ENCODE measurements at places on chromosomes 13 and 19.
A peak's percentile ranks its signal among the peaks of the same experiment; 100 is the strongest.

- DNase-seq, result no peak
Measured at GRCh38 chr13:93853912-93854311, 625.6 kb downstream of the DCT start.

- DNase-seq, result no peak
Measured at GRCh38 chr19:10508707-10509106, 5.6 kb upstream of the KEAP1 start.

DNA sequence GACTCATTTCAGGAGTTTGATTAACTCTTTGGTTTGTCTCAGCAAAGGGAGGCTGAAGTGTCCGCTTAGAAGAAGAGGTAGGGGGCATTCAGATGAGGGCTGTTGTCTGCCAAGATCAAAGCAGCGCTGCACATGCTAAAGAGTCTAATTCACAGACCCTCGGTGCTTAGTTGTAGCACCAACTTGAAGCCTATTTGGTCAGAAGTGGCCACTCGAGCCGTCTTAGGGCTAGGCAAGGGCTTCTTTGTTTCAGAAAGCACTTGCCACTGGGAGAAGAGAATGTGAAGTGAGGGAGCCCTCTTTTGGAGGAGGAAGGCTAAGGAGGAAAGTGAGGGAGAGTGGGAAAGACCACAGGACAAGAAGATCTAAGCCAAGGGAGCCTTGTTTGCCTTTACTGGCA is 313.4 kb upstream of the TMTC4 start:
- no peak for DNase-seq

DNA sequence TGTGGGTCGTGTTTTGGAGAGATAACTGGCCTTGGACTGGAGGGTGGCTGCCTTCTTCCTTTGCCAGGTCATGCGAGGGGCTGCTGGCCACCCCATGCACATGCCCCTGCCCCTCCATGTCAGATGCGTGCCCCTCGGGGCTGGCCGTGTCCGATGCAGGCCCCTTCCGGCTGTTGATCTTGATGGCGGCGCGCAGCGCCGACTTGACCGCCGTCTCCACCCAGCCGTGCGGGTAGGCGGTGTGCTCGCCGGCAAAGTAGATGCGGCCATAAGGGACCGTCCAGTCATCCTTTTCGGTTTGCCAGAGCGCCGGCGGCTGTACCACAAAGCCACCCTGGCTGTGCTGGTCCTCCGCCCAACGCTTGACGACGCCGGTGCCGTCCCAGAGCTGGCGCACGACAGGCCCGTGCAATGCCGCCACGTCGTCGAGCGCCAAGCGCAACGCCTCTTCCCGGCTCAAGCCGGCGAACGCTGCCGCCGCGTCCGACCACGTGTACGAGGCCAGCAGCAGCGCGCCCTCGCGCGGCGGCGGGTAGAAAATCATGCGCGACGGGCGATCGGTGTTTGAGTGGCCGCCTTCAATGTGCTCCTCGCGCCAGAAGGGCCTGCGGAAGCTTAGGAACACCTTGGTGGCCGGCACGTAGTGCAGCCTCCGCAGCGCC is 6.9 kb downstream of the IL4I1 start:
- DNase-seq, result peak; percentile 49

DNA sequence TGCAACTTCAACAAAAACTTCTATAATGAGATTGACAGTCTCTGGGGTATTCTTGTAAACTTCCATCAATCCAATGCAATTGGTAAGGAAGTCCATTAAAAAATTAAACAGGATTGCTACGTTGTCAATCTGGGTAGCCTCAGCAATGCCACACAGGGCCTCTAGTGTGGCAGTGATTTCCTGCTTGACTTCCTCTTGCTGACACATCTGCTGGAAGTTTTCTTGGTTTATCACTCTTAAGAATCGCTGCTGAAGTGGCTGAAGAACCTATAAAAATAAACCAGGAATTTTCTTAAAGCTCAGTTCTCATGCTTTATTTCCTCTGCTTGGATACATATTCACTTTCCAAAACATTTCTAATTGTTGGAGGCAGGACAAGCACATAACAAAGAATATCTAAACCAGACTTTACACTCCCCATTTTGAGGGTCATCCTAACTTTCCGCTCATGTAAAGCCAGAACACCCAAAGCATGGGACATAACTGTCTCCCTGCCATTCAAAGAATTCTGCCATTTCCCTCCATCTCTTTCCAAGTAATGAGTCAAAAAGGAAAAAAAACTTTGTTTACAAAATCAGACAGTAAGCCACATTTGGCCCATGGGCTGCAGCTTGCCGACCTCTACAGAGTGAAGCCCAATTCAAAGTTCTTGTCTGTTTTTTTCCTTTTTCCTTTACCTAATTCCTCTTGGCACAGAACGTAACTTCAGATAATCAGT is 23.2 kb upstream of the EEF1AKMT1 start:
- no peak for DNase-seq

DNA sequence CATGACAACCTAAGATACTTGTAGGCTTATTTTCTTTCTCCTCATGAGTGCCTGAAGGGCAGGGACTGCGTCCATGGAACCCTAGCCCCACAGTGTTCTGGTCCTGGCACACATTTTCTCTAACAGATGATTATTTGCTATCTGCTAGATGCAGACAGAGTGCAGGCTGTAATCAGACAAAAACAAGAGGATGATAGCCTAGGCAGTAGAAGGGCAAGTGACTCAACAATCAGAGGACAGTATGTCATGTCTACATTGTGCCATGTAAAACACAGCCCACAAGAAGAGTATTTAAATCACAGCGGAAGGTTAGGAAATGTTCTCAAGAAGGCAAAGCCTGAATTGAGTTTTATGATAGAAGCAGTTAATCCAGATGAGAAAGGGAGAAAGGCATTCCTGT is 29.3 kb downstream of the MIPEP start:
- no peak for DNase-seq

- DNase-seq, result no peak
Measured at GRCh38 chr13:98347756-98348155, 170.7 kb upstream of the RNF113B start.

DNA sequence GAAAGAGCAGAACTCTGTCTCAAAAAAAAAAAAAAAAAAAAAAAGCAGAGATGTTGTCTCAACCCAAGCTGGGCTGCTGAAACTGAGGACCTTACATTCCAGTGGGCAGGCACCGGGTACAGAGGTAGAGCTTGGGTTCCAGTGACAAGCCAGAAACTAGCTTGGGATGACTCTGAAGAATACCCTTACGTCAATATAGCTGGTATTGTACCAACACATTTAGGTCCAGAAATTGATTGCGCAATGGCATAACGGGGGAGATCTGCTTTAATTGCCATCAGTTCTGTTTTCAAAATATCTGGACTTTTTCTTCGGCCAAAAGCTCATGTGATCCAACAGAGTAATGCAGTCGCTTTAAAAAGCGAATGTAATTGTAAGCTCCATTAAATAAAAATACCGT is 103.1 kb upstream of the UBL3 start:
- no peak for DNase-seq

GRCh38 chr19:46221981-46222610 is 7.4 kb upstream of the IGFL1 start:
- no peak for DNase-seq

DNA sequence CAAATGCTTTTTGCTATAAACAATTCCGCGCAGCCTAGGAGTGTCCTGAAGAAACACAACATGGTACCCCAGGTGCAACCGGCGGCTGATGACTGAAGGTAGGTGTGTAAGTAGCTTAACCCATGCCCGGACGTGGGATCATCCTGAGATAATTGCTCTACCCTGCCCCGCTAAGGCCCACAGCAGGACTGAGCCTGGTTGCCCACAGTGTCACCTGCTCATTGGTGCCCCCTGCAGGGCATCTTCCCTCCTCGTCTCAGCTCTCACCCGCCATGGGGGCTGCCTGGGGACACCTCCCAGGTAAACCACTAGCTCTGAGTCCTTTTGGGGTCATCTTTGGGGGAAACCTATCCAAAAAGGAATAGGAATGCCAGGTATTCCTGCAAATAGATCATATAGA is 22.3 kb downstream of the TMEM161A start:
- peak; percentile 30 for DNase-seq

DNA sequence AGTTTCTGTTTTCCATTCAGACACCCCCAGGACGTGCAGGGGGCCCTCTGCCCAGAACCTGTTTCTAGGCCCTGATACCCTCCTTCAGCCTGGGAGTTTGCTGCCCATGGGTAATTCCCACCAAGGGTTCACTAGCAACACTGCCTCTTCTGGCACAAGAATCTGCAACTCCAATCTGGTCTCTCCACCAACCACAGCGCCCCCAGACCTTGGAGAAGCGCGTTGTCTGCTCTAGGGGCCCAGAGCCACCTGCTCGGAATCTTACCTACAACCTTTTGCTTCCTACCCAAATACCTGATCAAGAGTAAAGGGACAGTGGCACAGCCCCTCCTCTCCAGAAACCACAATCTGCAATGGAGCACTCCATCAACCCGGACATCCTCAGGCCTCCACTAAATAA is 763 bp downstream of the ZNF180 start:
- no peak for DNase-seq

- DNase-seq, result no peak
Measured at GRCh38 chr13:38647312-38647711, 39.6 kb upstream of the FREM2 start.

DNA sequence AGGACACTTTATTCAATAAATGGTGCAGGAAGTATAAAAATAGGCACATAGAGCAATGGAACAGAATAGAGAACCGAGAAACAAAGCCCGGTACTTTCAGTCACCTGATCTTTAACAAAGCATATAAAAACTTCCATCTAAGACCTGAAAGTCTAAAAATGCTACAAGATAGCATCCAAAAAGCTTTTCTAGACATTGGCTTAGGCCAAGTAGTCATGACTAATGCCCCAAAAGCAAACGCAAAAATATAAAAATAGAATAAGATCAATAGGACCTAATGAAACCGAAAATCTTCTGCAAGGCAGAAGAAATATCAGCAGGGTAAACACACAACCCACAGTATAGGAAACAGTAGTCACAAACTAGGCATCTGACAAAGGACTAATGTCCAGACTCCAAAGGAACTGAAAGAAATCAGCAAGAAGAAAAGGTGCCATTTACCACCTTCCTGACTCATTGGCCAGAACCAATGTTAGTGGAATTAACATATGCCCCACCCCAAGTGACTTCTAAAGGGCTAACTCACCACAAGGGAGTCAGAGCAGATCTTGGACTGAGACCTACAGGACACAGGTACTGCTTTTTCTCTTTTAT is 40.8 kb upstream of the CEACAM21 start:
- no peak for DNase-seq

DNA sequence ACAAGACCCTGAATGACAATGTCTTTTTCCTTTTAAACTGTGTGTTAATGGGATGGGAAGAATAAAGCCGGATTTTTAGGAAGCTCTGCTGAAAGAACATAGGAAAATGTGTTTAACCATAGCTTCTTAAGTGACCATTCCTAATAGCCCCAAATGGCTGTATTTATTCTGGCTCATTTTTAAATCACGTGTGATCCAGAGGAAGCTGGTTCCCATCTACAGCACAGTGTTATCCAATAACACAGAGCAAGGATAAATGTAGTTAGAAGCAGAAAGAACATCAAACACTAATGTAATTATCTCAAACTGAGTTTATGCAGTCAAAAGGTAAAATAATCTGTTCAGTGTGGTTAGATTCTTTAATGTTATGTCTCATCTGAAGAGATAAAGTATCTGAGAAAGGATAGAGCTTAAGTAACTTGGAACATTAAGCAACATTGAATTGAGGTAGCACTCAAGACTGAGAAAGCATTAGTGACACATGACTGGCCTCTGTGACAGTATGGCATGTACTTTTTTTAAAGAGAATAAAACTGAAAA is 853.3 kb downstream of the GPC5 start:
- no peak for DNase-seq

GRCh38 chr13:41961466-41961760 is 504 bp upstream of the VWA8 start:
- DNase-seq, result no peak

DNA sequence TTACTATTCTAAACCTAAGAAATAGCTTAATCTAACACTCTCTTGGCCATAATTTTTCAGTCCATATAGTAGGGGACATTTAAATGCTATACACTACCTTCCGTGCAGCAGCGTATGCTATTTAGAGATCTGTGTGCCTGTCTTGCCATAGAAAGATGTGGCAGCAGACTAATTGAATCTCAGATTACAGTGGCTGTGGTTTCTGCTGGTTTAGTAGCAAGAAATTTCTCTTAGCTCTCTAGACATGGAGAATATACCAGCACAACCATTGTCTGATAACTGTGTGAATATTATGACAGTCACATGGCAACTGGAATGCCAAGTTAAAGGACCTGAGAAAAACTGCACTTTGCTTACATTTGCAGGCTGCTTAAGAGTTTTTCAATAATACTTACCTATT is 672.4 kb upstream of the MIR17HG start:
- DNase-seq, result no peak

DNA sequence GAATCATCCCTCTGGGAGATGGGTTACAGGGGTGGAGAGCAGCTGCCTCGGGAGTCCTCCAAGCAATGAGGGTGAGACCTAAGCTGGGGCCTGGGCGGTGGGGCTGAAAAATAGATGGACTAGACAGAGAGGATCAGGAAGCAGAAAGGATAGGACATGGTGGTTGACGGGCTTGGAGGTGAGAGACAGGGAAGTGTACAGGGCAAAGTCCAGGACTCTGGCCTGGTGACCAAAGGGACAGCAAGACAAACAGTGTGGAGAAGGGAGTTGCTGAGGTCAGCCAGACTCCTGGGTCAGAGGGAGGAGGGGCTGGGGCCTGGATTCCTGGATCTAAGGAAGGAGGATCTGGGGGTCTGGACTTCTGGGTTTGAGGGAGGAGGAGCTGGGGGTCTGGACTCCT is 5.5 kb downstream of the PHLDB3 start:
- no peak for DNase-seq

DNA sequence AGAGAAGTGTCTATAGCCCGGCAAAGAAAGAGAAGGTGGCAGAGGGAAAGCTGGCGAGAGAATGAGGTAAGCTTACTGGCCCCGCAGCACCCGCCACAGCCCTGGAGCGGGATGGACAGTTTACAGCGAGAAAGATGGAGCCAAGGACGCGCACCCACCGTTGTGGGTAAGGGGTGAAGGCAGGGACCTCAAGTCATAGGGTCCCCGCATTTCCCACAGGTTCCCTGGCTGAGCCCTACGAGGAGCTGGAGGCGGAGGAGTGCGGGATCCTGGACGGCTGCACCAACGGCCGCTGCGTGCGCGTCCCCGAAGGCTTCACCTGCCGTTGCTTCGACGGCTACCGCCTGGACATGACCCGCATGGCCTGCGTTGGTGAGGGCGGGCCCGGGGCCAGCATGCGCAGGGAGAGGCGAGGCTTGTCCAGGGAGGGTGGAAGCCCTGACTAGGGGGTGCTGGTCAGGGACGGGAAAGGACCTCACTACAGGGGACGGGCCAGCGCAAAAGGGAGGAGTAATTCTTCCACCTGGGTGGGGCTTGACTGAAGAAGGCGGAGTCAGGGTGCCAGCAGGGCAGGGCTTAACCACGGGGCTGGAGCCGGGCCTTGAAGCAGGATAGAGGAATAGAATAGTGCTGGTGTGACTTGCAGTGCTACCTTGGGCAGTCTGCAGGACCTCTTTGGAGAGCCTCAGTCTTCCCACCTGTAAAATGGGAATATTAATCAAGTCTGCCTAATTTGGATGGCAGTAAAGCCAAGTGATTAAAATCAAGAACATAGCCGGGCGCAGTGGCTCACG is 26.5 kb downstream of the LTBP4 start:
- no peak for DNase-seq

Measured in stimulated activated CD8-positive, alpha-beta memory T cell treated with anti-CD3 and anti-CD28 coated beads, Interleukin-4, amount 100 ng/mL, for 24 hours (primary cell).